ENCODE measurements at places on chromosomes 12 and 14.

GRCh38 chr14:96797582-96798349 lies 584 bp downstream of the VRK1 start:
- DNase-seq: peak; percentile 7

DNA sequence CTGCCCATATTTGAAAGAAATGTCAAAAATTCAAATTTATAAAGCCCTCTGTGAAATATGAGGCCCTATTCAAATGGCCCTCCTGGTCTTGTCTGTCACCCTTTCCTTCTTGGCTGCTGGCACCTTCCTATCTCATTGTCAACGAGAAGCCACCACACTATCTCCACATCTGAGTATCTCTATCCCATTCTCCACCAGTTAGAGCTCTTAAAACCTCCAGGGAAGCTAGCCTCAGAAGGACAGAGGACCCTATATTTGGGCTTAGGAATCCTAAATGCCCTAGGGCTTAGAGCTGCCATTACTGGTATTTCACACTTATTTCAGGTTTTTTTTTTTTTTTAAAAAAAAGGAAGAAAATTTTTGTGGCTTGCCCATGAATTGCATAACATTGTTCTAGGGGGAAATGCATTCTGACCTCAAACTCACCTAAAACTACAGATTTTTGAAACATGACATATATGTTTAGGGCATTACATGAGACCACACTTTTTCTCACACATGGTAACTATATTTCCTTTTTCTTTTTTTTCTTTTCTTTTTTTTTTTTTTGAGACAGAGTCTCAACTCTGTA lies 25.0 kb downstream of the SLC25A21 start:
- no peak for DNase-seq

DNA sequence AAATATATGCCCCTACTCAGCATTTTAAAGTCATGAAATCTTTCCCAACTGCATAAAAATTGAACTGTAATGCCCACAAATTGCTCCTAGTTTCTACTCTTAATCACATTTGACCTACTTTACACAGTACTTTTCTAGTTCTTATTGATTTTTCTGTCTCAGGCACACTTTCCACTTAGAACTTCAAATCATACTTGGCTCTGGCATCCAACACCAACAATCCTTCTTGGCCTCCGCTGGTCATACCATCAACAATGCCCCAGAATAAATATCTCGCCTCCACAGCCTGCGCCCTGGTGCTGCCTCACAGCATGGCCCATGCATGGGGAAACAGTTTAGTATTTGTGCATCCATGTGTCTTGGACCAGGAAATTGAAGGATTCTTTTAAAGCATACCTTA lies 107.5 kb upstream of the SYT10 start:
- no peak for DNase-seq

DNA sequence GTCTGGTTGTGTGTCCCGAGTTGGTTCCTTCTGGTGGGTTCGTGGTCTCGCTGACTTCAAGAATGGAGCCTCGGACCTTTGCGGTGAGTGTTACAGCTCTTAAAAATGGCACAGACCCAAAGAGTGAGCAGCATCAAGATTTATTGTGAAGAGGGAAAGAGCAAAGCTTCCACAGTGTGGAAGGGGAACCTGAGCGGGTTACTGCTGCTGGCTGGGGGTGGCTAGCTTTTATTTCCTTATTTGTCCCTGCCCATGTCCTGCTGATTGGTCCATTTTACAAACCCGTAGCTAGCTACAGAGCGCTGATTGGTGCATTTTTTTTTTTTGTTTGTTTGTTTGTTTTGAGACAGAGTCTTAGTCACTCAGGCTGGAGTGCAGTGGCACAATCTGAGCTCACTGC lies 29.3 kb downstream of the FGF6 start:
- DNase-seq: no peak

- DNase-seq: no peak
Observed at GRCh38 chr12:98745578-98746391, 100.7 kb downstream of the APAF1 start.

DNA sequence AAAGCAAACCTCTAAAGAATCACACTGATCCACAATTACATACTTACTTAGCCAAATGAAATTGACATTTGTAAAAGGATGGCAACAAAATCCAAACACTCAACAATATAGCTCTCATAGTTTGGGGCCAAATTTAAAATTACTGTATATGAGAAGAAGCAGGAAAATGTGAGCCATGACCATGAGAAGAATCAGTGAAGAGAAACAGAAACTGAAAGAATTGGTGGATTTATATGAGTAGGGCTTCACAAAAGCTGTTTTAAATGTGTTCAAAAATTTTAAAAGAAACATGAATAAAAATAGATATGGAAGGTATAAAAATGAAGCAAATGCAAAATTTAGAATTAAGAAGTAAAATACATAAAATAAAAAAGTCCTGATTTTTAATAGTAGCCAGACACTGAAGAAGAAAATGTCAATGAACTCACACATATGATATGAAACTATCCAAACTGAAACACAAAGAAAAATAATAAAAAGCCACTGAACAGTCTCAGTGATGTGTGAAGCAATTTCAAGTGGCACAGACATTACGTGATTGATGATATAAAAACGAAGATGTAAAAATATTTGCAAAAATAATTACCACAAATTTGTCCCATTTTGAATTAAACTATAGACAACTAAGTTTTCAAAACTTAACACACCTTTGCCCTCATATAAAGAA lies 87.9 kb upstream of the MDGA2 start:
- DNase-seq: no peak

DNA sequence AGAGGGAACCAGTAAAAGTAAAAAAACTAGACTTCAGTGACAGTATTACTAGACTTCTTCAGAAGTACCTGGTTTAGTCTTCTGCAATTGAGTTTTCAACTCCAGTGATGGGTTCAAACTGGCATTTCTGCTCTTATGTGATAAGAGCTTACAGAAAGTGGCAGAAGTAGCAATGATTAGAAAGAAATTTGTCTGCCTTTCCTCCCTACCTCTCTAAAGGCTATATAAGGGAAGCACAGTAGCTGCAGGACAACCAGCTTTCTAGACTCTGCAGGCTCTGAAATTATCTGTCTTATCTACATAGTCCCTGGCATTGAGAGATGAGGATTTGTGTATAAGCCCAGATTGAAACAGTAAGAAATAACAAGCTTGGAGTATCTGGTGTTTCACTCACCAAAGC lies 107.5 kb downstream of the DAAM1 start:
- no peak for DNase-seq

DNA sequence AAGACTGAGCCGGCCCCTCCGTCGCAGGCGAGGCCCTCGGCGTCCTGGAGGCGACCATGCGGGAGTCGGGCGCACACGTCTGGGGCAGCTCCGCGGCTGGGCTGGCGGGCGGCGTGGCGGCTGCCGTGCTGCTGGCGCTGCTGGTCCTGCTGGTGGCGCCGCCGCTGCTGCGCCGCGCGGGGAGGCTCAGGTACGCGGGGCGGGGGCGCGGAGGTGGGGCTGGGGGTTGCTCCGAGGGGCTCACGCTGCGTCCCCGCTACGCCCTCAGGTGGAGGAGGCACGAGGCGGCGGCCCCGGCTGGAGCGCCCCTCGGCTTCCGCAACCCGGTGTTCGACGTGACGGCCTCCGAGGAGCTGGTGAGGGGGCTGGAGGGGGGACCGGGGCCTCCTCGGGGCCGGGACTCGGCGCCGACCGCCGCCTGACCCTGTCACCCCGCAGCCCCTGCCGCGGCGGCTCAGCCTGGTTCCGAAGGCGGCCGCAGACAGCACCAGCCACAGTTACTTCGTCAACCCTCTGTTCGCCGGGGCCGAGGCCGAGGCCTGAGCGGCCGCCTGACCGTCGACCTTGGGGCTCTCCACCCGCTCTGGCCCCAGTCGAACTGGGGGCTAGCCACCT lies 7.8 kb downstream of the AMN start:
- DNase-seq: no peak

DNA sequence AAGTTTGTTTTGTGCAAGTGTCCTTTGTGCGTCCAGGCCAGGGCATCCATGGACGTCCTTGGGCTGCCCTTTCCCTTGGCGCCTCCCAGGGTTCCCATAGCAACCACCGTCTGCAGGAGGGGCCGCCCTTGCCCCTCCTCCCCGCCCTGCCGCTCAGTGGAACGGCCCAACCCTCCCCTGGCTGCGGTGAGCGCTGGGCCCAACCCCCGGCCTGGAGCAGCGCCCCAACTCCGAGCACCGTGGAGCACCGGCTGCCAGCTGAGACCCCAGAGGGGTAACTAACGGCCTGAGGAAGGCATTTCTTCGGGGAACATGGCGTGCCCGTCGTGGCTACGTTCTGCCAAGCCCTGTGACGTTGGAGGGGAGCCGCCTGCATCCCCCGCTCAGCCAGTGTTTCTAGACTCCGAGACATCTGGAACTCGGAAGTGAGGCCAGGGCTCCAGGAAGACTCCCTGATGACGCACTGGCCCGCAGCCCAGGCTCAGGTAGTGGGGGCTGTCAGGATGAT lies 5.3 kb upstream of the ACACB start:
- peak; percentile 91 for DNase-seq

DNA sequence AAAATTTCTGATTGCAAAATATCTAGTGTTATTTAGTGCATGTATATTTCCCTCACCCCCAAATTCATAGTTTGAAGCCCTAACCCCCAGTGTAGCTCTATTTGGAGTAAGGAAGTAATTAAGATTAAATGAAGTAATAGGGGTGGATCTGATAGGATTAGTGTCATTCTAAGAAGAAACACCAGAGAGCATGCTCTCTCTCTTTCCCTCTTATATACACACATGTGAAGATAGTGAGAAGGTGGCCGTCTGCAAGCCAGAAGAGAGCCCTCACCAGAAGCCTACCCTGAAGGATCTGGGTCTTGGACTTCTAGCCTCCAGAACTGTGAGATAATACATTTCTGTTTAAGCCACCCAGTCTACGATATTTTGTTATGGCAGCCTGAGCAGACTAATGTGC lies 120.3 kb downstream of the TMEM30B start:
- DNase-seq: no peak

GRCh38 chr12:13451776-13452175 lies 255.2 kb downstream of the EMP1 start:
- no peak for DNase-seq

- no peak for DNase-seq
Observed at GRCh38 chr12:131724534-131724933, 13.6 kb downstream of the SFSWAP start.

DNA sequence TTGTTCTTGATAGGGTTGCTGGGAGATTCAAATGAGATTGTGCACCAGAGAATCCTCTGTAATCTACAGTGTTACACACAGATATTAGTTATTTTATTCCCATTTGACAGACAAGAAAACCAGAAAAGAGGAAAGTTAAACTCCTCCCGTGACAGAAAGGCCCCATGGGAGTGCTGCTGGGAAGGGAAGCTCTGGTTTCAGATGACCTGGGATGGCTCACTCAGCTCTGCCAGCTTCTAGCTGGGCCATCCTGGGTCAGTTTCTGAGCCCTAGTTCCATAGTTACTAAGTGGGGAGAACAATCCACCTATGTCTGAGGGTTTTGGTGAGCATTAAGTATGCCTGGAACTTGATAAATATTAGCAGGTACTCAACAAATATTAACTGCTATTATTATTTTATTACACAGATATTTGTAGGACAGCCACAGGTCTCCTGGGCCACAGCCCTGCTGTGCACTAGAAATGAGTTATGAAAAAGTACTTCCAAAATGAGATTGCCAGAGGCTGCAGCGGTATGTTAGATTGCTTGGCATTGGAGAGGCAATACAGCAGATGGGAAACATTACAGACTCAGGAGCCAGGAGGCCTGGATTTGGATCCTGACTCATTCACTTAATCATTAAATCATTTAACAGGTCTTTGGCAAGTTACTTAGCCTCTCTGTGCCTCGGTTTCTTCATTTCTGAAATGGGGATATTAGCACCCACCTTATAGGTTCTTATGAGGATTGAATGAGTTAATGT lies 47.1 kb upstream of the STON2 start:
- no peak for DNase-seq

DNA sequence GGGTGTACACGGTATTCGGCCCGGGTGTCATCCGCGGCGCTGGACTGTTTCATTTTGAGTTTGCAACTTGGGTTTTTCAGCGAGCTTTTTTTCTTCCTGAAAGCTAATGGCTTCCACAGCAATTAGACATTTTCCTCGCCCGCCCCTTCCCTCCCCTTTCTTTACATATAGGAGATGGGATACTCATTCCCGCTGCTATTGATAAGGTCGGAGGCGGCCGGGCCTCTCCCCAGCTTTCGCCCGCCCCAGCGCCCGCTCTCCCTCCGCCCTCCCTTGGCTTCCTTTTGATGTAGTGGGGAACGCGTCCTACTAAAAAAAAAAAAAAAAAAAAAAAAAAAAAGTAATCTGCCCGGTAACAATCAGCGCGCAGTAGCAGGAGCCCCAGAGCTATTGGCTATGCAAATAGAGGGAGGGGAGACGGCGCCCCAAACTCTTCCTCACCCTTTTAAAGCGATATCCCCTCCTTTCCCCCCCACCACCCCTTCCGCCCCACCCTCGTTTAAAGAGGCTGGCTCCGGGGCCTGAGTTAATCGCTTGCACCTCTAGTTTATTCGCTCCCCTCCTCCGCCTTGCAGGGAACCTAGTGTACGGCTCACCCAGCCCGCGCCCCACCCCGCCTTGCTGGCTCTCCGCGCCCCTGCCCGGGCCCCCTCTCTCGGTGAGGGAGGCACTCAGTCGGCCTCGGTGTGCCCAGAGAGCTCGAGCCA lies 1.7 kb upstream of the CCND2 start:
- peak; percentile 90 for DNase-seq

DNA sequence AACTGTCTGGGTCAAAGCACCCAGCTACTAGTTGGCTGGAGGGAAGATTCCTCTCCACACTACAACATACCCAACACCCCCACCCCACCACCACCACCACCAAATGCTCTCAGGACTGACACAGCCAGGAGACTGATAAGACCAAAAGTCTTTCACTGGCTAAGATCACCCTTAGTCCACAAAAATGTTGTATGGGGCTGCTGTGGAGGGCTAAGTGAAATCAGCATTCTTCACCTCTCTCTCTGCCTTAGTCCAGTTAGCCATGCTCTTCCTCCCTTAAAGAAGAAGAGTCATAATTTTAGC lies 106.2 kb downstream of the NUAK1 start:
- no peak for DNase-seq

DNA sequence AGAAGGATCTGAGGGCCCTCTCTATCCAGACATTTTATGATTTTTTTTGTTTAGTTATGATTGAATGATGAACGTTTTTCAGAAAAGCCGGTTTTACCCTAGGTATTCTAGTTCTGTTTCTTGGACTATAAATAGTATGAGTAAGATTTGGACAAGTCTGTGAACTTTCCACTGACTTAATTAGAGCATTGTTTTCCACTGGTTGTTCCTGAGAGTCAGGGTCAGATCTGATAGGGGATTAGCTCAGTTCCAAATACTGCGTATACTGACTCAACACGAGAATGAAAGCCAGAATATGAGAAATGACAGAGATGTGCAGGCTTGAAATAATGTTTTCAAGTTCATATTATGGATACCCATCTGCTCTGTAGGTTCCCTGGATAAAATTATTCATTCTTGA lies 361.6 kb downstream of the AEBP2 start:
- no peak for DNase-seq

- DNase-seq: no peak
Observed at GRCh38 chr14:77158882-77159255, 17.3 kb upstream of the ZDHHC22 start.

DNA sequence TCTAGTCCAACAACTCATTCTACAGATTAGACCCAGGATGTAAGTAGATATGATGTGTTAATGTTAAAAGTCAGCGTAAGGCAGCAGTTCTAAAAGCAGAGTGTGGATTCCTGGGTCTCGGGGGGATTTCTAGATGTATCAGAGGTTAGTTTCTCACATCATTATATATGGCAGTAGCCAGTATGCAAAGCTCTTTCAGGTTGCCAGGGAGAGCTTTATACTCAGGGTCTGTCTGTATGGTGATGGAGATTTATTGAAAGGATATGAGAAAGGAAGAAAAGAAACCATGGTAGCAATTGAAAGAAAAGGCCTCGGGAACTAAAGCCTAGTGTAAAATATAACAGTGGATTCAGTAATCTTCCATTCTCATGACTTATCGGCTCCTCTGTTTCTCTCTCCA lies 26.2 kb upstream of the PAWR start:
- DNase-seq: no peak

Data from renal pelvis (tissue), 12 donors.